SW 1271 (cell line): ENCODE measurements at places on chromosomes 5 and 9.
A peak's percentile ranks its signal among the peaks of the same experiment; 100 is the strongest.

- no peak for DNase-seq
Measured at GRCh38 chr9:17291766-17292165, 156.9 kb downstream of the CNTLN start.

DNA sequence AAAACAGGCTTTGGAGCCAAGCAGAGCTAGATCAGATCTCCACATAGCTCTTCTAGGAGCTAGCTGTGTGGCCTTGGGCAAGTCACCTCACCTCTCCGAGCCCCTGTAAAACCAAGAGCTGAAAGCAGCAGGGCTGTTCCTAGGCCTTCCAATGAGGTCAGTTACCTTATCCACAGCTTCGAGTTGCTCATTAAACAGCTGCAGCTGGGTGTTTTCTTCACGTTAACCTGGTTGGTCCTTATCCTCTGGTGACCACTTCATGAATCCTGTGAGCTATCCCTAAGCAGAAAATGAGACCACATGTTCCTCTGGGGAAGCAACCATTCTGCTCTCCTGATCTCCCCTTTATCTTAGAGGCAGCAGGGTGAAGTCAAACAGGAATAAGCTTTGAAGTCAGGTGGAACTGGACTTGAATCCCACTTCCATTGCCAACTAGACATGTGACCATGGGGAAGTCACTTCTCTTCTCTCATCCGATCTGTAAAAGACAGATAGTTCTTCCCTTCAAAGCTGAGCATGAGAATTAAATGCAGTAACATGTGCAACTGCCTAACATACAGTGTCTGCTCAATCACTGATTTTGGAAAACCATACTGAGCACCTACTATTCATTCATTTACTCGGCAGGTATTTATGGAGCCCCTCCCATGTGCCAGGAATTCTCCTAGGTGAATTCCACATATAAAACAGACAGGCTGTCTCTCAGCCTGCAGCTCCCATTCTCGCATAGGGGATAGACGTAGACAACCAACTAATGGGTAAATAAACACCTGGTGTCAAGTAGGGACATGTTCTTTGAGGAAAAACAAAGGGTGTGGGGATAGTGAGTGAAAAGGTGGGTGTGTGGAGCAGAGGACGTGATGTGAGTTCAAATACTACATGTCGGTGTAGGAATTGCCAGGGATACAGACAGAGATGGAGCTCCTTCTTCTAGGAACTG lies 111.7 kb upstream of the BOD1 start:
- no peak for DNase-seq

DNA sequence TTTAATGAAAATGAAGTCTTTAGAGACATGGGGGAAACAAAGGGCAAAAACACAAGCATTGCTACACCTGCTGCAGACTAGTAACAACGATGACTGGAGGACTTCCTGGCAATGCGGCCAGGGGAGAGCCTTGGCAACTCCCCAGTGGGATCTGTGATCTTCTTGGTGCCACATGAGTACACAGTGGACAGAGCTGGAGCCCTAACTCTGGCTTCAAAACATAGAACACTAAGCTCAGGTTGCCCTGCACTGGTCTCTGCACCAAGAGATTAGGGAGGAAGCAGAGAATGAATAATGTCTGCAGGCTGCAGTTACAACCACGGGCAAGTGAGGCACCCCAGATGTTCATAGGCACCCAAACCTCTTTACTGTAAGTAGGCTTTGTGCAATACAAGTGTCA lies 91.1 kb downstream of the MRPS27 start:
- DNase-seq: no peak

DNA sequence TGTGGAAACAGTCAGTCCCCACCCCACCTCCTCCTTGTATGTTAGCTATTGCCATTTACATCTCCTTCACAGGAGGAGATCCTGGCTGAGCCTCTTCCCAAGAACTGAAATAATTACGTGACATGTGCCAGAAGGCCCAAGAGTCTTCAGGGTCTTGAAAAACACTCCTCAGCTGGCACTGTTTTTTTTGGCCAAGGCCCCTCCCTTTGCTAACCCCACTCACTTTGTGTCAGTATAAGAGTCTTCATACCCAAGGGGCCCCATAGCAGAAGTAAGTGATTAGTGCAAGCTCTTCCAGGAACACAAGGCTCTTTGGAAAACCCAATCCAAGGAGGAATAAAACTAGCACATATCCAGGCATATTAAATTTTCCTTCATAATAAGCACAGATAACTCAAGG lies 5.7 kb upstream of the LARP1 start:
- no peak for DNase-seq

- DNase-seq: no peak
Measured at GRCh38 chr9:92745331-92745730, 19.3 kb downstream of the BICD2 start.

- no peak for DNase-seq
Measured at GRCh38 chr9:106583751-106584150, 279.2 kb upstream of the ZNF462 start.

GRCh38 chr9:102185962-102186361 lies 447.5 kb upstream of the GRIN3A start:
- peak; percentile 29 for DNase-seq

GRCh38 chr5:133400831-133401351 lies 211.4 kb downstream of the FSTL4 start:
- DNase-seq: no peak

DNA sequence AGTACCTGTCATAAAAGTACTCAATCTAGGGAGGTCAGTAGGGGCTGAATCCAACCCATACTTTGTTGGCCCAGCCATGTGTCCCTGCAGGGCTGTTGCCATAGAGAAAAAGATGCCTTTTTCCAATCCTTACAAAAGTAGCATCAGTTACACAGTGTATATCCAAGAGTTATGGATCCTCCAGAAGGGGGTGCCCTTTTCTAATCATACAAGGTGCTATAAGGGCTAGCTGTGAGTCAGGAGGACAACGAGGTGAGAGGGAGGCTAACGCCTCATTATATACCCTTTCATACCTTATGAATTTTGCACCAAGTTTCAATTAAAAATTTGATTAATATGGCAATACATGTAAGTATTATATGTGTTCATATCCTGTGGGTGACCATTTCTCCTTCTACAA lies 4.8 kb downstream of the KIAA0825 start:
- peak; percentile 9 for DNase-seq

DNA sequence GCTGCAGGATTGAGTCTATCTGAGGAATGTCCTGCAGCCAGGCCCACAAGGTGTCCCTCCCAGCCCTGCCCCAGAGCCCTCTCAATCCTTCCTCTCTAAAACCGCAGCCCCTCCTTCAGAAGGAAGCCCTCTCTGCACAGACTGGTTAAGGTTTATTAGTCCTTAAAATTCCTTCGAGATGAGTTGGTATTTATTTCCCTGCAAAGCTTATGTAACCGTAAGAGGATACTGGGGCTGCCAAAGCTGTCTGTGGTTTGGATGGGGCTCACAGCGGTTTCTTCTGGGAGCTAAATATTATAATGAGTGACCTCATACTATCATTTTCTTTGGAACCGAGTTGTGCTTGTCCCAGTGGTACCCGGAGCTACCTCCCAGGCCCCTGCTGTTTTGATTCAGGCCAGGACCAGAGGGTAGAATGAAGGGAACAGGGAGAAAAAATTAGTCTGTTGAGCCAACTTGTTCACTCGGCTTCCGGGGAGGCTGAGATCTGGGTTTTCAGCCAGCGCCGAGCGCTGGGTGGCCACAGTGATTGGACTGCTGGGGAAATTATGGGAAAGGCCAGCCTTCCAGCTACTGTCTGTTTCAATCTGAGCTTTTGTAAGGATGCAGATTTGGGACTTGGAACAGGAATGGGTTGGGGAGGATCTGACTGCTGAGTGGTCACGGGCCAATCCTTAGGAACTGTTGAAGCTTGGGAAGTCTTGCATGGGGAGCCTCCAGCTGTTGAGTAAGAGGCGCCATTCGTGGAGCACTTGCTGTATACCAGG lies 107.5 kb downstream of the NDFIP1 start:
- DNase-seq: peak; percentile 82

GRCh38 chr5:6603643-6604042 lies 29.2 kb downstream of the NSUN2 start:
- DNase-seq: no peak

- DNase-seq: no peak
Measured at GRCh38 chr9:133496861-133497842, 18.3 kb upstream of the SLC2A6 start.

GRCh38 chr5:159549046-159549445 lies 218.8 kb upstream of the IL12B start:
- DNase-seq: no peak

DNA sequence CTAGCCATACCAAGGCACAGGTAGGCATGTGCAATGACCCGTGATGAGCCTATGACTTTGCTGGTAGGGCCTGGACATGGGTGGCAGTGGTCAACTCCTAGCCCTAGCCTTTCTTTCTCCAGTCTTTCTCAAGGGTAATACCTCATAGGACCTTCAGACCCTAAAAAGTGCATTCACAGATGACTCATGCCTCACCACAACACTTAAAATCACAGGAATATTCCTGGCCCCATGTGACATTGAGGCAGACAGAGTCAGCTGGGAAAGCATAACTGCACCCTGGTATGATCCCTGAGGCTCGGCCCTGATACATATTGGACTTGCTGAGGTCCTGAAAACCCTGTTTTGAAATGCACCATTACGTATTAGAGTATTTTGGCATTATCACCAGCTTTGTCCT lies 449.5 kb downstream of the HINT1 start:
- DNase-seq: no peak

DNA sequence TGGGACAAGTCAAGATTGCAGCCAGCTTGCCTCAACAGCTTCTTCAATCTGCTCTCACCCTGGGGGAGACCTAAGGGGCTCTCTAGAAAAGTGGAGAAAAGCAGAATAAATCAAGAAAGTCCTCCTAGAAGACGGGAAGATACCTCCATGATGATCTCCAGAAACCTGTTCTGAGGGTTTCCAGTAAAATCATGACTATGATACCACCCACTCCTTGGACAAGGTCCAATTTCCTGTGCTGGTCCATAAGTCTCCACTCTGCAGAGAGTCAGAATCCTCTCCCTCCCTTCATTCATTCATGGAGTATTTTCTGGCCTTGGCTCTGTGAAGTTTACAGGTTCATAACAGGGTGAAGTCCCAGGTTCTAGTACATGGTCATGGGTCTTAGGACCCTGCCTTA lies 168.6 kb downstream of the SLC12A2 start:
- DNase-seq: no peak

GRCh38 chr9:98830554-98830953 lies 23.1 kb downstream of the GALNT12 start:
- no peak for DNase-seq

DNA sequence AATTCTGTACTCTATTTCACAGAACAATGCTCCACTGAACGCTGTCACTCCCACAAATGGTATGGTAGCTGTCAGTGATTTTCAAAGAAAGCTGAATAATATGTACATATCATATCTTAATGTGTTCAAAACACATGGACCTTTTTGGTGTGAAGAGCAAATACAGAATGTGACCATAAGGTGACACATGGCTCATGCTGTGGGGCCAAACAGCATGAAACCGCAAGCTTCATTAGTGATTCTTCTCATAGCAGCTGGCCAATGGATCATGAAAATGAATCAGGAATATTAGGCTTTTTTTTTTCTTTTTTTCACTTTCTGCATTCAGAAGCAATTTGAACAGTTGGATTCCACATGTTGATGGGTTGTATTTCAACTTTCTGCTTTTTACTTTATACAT lies 54.9 kb upstream of the CDH9 start:
- DNase-seq: no peak

DNA sequence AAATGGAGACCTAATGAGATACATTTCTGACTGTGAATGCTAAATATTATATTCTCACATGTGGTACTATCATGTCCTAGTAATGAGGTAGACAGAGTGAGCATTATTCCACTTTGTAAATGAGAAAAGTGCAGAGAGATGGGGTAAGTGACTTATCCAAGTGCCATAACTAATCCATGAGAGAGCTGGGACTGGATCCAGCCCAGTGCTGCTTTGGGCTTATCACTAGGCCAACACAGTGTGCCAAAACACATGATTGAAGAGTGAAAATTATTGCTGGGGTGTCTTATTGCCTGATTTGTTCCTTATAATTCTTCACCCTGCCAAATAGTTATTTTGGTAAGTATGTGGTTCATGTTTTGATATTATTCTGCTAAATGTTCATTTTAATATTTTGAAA lies 442.2 kb upstream of the GRAMD2B start:
- no peak for DNase-seq

DNA sequence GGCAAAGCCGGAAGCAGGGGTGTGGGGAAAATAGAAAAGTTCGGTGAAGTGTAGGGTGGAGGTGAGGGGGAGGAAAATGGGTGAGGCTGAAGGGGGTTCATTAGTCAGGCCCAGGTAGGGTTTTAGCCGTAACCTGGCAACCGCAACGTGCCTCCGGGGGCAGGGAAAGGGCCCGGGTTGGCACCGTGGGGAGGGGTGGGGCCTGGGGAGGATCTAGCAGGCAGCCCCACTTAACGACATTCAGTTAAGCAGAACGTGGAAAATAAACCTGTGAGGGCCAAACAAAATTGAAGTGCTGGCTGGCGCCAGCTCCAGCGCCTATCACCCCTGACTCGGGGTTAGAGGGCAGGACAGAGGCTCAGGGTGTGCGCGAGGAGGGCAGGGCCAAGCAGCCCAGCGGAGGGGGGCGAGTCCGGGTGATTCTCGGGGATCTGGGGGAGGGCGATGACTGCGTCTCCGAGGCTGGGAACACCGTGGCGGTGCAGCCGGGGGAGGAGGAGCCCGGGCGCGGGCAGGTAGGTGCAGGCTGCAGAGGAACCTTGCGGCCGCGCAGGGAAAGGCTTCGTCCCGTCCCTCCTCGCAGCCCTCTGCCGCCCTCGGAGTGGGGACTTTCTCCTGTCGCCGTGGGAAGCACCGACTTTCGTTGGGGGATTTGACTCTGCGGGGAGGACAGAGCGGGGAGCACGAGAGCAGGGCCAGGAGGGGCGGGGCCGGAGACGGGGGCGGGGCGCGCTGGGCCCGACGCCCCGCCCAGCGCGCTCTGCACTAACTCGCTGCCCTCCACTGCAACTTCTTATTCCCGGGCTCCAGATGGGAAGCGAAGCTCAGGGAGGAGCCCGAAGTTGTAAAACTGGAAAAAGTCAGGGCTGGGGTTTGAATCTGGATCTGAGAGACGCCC lies 5.1 kb downstream of the RGS14 start:
- no peak for DNase-seq

DNA sequence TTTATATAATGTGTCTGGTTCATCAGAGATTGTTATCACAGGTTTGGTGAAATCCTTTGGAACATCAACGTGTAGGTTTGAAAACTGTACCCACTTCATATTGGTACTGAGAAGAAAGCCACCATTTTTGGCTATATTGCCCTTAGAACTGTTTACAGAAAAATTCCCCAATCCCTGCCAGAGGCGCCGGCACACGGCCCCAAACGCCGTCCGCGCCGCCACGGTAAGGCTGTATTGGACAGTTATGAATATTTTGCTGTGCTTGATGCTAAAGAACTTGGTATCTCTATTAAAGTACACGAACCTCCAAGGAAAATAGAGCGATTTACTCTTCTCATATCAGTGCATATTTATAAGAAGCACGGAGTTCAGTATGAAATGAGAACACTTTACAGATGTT lies 35.2 kb downstream of the DCAF10 start:
- no peak for DNase-seq
